ENCODE measurements at places on chromosomes 12 and 14.
A peak's percentile ranks its signal among the peaks of the same experiment; 100 is the strongest.

DNA sequence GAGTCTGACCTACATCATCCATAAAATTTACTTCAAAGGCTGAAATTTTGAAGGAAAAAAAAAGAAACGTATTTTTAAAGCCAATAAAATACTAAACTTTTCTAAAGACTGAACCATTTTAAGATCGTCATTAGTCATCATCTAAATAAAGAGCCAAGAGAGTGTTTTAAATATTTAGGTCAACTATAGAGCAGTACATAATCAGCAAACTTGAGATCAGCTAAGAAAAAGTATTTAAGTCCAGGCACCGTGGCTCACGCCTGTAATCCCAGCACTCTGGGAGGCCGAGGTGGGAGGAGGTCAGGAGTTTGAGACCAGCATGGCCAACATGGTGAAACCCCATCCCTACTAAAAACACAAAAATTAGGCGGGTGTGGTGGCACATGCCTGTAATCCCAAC, 35.5 kb downstream of the HECTD1 start:
- DNase-seq, result no peak

DNA sequence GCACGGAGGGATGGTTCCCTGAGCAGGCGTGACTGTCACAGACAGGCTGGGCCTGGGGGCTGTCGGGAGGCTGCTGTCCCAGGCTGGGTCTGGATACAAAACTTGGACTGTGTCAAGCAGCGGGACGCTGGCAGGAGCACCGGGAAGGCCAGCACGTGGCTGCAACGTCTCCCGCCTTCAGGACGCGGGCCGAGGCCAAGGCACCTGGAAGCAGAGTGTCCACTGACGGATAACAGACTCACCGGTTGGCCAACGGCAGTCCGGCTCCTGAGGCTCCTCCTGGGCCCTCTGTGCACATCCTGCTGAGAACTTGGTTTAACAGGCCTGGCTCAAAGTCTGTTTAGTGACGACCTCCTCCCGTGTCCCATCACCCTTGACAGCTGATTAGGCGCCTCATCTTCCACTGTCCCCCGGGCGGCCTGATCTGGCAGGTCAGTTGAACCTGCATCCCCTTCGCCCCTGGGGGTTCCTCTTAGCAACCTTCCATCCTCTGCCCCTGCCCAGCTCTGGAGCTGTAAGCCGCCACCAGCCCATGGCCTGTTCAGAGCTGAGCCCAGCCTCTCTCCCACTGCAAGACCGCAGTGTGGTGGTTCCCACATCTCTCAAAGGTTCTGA, 2.5 kb downstream of the XRCC3 start:
- no peak for DNase-seq

GRCh38 chr12:52582486-52582885, 8.8 kb upstream of the KRT74 start:
- DNase-seq, result no peak

- DNase-seq, result no peak
These were observed 15.4 kb downstream of the LLPH start for GRCh38 chr12:66115071-66115600.

GRCh38 chr12:120327593-120327992, at the start of gene PLA2G1B:
TSS of gene PLA2G1B (minus strand) at chr12:120327779. CDS start at chr12:120327753, 26 bp downstream.
- DNase-seq, result no peak

DNA sequence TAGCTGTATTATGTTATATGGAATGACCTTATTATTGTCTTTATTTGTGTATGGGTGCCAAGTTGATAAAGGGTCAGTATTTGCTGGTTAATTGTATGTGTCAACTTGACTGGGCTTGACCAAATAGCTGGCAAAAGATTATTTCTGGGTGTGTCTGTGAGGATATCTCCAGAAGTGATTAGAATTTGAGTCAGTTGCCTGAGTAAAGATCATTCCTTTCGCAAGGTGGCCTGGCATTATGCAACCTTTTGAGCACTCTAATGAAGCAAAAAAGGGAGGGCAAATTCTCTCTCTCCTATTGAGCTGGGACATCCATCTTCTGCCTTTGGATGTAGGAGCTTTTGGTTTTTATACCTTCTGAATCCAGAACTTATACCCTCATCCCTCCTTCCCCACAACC, 82.2 kb downstream of the ATXN7L3B start:
- no peak for DNase-seq

DNA sequence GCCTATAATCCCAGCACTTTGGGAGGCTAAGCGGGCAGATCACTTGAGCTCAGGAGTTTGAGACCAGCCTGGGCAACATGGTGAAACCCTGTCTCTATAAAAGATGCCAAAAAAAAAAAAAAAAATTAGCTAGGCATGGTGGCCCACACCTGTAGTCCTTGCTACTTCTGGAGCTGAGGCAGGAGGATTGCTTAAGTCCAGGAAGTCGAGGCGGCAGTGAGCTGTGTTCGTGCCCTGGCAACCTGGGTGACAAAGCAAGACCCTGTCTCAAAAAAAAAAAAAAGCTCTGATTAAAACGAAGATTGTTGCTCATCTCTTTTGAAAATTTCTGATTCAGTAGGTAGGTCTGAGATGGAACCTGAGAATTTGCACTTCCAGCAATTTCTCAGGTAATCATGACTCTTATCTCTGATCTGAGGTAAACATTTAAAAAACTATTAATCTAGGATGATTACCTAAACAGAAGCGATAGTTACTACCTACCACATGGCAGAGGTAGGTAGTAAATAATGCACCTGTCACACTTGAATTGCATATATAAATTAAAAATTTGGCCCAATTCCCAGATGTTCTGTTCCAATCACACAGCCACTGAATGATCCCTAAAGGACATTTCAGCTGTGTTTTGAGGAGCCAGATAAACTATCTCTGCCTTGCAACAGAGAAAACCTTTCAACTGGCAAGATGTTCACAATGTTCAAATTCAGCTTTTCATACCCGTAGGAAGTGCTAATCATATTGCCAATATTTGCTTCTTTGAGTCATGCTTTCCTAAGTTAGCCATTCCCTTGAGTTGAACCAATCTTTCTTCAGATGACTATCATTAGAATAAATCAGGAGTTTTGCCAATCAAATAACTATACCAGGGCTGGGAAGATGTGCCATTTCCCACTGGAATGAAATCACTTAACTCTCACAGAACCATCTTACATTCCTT, 4.2 kb upstream of the TEP1 start:
- no peak for DNase-seq

GRCh38 chr14:100108042-100108825, 43.0 kb downstream of the EVL start:
- peak; percentile 74 for DNase-seq

DNA sequence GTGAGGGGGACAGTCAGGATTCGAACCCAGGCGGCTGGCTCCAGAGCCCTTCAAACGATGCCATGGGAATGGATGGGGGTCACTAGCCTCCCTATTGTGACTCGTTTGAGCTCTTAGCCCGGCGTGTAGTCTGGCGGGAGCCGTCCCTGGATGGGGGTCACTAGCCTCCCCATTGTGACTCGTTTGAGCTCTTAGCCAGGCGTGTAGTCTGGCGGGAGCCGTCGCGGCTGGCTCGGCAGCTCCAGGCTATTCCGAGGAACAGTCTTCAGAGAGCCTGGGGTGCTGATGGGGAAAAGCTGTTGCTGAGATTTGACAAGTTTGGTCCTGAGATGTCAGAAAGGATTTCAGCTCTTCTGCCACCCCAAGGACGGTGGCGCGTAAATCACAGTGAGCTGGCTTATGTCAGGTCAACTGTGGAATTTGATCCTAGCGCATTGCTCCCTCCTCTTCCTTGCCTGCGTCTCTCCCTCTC, 58.3 kb downstream of the CALM1 start:
- no peak for DNase-seq

GRCh38 chr14:81767266-81767995, 233.8 kb upstream of the SEL1L start:
- DNase-seq, result no peak

DNA sequence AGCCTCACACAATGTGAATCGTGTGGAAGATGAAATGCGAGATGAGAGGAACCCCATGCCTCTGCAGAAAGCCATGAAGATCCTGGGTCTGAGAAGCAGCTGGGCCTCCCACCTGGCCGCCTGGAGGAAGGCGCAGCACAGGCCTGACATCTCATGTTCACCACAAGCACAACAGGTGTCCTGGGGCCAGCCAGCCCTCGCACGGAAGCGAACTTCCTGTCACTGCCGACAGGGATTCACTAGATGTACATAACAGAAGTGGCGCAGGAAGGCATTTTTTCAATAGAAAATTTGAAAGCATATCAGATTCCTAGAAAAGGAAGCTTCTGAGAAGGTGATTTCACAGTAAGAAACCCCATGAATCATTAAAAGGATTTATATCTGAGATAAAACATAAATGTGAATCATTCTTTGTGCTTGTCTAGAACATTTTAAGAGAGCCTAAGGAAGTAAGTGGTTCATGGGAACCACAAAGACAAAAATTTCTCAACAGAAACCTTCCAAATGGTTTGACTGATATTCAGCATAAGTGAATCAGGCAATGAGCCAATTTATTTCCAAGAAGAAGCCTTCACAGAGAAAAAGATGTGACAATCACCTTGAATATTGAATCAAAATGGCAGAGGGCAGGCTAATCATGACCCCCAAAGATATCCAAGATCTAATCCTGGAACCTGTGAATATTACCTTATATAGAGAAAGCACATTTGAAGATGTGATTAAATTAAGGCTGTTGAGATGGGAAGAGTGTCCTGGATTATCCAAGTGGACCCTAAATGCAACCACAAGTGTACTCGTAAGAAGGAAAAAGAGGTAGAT, 311.9 kb downstream of the DUSP6 start:
- DNase-seq, result no peak

GRCh38 chr14:61466249-61466904, 145.0 kb downstream of the PRKCH start:
- DNase-seq, result no peak

DNA sequence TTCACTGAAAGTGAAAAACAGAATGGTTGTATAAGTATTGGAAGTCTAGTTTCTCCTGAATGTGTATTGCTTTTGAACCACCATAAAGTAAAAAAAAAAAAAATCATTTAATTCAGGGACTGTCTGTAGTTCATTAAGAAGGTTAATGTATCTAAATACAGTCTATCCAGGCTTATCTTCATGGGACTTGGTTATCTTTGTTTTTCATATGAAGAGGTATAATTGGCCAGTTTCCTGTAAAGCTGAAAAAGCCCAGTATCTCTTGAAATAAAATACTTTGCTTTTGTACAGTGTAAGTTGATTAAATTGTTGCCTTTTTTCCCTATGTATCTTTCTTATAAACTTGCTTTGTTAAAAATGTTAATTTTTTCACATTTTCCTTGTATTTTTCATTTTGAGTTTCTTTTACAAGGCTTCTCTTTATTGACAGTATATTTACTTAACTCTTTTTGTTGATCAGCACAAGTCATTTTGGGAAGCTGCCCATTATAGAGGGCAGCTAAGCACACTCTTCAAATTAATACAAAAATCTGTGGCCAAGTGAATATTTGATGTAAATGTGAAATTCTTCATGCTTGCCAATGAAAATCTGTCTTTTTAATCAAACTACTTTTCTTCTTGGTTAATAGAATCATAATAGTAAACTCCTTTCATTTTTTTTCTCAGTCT, 156.0 kb downstream of the TMTC3 start:
- DNase-seq, result no peak

- DNase-seq, result no peak
These were observed 32.7 kb upstream of the KLRF1 start for GRCh38 chr12:9794484-9795093.

DNA sequence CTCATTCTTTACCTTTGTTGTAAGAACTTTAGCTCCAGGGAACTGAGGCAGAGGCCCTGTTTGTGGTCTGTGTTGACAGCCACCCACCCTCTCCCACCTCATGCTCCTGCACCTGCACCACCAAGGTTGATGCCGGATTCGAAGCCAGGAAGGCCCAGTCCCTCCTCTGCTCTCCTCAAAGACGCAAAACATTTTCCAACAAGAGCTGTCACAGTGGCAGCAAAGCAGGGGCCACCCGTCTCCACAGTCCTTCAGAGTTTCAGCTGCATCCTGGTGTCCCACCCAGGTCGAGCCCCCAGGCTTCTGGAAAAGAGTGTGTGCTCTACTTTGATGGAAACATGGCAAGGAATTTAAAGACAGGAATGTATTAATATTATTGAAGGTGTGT, 37.4 kb downstream of the MMAB start:
- no peak for DNase-seq

GRCh38 chr12:92436856-92437255, 265.9 kb upstream of the PLEKHG7 start:
- no peak for DNase-seq

DNA sequence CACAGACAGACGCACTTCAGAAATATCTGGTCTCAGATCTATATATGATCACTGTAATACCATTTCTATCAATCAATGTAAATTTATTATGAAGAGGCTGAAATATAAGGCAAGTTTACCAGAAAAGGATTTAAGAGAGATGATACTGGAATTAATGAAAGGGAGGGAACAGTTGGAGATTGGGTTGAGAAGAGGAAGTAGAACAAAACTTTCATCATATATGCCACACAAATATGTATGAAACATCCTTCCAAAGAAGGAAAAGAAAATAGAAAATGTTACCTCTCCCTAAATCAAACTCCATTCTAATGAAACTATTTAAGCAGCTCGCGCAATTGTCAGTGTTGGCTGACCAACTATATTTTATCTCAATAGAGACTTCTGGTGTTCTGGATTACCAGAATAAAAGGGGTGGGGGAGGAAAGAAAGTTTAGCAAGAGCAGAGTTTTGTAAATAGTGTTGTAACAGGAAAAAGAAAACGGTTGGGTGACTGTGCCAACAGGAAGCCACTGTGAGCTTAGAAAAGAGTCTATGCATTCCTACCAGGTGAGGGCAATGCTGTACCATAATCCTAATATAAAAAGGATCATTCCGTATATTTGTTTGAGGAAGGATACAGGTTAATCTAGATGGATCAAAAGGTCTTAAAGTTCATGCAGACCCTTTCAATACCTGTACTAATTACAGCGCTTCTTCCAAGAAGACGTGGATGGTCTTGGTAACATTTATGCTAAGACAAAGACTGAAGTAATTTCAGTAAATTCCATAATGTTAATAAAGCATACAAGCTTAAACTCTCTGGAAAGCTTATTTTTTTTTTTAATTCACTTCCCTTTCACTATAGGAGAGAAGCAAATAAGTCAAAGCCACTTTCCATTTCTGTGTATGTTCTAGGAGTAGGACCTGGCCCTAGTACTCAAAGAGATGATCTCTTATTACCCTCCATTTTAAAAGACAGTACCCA, 14.5 kb upstream of the LLPH start:
- DNase-seq, result no peak

DNA sequence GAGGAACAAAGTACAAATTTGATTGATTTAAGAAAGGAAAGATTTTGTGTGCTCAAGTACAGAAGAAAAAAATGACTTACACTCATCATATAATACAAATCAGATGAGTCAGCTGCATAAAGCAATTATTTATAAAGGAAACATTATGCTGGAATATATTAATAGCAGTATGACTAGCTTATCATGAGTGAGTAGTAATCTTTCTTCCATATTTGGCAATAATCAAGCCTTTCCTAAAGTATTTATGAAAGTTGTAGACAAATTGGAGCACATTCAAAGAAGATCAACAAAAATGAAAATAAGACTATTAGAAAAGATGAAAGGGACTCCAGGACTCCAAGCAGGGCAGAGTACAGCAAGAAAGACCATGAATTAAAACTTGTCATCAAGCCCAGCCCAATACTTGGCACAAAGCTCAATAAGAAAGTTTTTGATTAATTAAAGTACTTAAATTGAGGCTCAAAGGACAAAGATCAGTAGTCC, 32.8 kb downstream of the CCER1 start:
- no peak for DNase-seq

GRCh38 chr12:47346251-47347019, 266.7 kb upstream of the AMIGO2 start:
- DNase-seq, result no peak
